Spinal cord (tissue), 10 donors: ENCODE measurements at places on chromosomes 12 and 14. TPM values are rescaled to one million over a fixed set of nuclear protein-coding genes. Genes with fewer than 3 reads are reported as not detected.

DNA sequence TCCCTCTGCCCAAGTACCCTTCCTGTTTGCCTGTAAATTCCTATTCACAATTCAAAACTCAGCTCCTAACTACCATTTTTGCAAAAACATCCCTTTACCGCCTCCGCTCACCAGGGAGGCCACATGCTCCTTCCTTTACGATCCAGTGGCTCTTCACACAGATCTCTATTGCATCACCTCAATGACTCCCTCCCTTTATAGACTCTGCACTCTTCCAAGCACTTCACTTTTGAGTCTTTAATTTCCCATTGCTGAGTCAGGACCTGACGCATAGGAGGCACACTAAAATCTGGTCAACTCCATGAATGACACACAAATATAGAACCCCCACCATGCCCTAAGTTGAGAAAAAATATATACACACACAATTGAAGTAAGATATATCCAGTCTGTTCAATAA lies 45.9 kb downstream of the PPP1R13B start:
- peaks cover 3% of the 10 kb centered on the region for H3K36me3 ChIP-seq
- no peak overlapping the region for H3K4me3 ChIP-seq
- H3K27ac ChIP-seq = no peak overlapping the region
- no peak for DNase-seq
- no peaks in the 10 kb centered on the region for H3K27me3 ChIP-seq

GRCh38 chr14:78997811-78998210 lies 827.6 kb downstream of the NRXN3 start:
- H3K27me3 ChIP-seq = no peaks in the 10 kb centered on the region
- no peaks in the 10 kb centered on the region for H3K36me3 ChIP-seq
- no peak overlapping the region for H3K4me3 ChIP-seq
- H3K27ac ChIP-seq = peak overlapping the region; percentile 33
- no peaks in the 10 kb centered on the region for H3K4me1 ChIP-seq

GRCh38 chr12:105843561-105843960 lies 295.2 kb downstream of the NUAK1 start:
- peaks cover 6% of the 10 kb centered on the region for H3K4me1 ChIP-seq
- no peak overlapping the region for H3K4me3 ChIP-seq
- no peak for DNase-seq

GRCh38 chr14:56322531-56322930 lies 204.3 kb downstream of the PELI2 start:
- no peak overlapping the region for H3K4me3 ChIP-seq
- H3K27me3 ChIP-seq = no peaks in the 10 kb centered on the region
- no peak overlapping the region for H3K27ac ChIP-seq
- no peaks in the 10 kb centered on the region for H3K4me1 ChIP-seq
- no peaks in the 10 kb centered on the region for H3K36me3 ChIP-seq
- no peak for DNase-seq

DNA sequence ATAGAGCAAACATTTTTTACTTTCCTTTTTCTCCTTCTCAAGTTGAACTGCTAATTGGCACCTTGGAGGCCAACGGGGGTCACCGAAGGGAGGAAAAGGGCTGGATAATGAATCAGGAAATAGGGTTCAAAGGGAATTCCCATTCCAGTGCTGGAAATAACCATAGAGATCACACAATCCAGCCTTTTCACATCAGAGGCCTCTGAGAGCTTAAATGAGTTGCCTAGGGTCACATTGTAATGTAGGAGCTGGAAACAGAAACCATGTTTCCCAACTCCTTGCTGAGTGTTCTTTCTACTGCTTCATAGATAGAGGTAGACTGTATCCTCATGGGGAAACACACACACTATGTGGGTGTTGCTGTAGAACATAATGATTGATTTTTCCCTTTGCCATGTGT lies 60.6 kb upstream of the DDHD1 start:
- H3K4me1 ChIP-seq = peaks cover 3% of the 10 kb centered on the region
- no peak for DNase-seq
- H3K27ac ChIP-seq = no peak overlapping the region
- no peaks in the 10 kb centered on the region for H3K27me3 ChIP-seq

DNA sequence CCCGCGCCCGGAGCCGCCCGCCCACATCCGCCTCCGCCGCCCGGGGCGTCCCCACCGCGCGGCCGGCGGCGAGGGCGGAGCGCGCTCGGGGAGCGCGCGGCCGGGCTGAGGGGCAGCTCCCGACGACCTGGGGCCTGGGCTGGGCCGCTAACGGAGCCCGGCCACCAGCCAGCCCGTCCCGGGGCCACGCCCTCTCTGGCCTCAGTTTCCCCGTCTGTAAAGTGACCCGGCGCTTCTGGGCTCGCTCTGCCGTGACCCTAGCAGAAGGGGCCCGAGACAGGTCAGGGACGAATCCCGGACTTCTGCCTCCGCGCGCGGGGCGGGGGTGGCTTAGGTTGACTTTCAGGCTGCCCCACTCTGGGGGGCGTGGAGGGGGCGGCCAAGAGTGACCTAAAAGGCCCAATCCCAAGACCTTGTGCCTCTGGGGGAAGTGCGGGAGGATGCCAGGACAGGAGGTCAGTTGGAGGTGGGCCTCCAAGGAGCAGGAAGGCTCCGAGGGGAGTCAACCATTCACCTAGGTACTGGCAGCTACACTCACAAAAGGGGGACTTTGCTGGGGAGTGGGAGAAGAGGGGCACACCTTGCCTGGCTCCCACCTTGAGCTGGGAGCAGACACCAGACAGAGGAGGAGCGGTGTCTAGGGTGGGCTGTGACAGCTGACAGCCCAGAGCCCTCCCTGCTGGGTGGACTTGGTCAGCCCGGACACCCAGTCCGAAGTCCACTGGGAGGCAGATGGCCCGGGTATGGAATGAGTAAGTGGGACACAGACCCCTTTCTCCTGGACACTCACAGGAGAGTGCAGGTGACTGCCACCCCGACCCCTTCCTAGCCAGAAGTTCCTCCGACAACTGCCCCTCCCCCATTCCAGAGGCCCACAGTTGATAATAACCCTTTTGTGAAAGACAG lies 486 bp upstream of the AKT1 start:
- H3K36me3 ChIP-seq = peaks cover 31% of the 10 kb centered on the region
- H3K4me1 ChIP-seq = peaks cover 52% of the 10 kb centered on the region
- peaks cover 6% of the 10 kb centered on the region for H3K27me3 ChIP-seq
- DNase-seq = no peak
- no peak overlapping the region for H3K27ac ChIP-seq

DNA sequence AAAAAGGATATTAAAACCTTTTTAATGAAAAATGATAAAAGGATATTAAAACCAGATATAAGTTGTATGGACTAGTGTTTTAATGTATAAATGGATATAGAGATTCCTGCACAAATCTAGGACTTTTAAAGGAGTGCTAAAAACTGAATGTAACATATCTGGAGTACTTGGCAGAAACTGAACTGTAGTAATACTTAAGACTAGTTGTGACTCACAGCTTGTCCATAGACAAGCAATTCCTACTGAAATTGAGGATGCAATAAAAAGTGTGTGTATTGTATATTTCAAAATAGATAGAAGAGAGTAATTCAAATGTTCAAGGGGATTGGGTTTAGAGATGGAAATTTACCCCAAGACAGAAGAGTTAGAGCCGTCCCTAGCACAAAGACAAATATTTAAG lies 59.6 kb downstream of the FBXO33 start:
- H3K4me1 ChIP-seq = no peaks in the 10 kb centered on the region
- no peak overlapping the region for H3K27ac ChIP-seq
- DNase-seq = no peak
- H3K36me3 ChIP-seq = peaks cover 3% of the 10 kb centered on the region
- H3K4me3 ChIP-seq = no peak overlapping the region
- H3K27me3 ChIP-seq = no peaks in the 10 kb centered on the region

- no peaks in the 10 kb centered on the region for H3K4me1 ChIP-seq
- H3K36me3 ChIP-seq = no peaks in the 10 kb centered on the region
- no peak for DNase-seq
- no peaks in the 10 kb centered on the region for H3K27me3 ChIP-seq
- no peak overlapping the region for H3K4me3 ChIP-seq
Observed at GRCh38 chr12:103705927-103706326, 118.9 kb downstream of the STAB2 start.

DNA sequence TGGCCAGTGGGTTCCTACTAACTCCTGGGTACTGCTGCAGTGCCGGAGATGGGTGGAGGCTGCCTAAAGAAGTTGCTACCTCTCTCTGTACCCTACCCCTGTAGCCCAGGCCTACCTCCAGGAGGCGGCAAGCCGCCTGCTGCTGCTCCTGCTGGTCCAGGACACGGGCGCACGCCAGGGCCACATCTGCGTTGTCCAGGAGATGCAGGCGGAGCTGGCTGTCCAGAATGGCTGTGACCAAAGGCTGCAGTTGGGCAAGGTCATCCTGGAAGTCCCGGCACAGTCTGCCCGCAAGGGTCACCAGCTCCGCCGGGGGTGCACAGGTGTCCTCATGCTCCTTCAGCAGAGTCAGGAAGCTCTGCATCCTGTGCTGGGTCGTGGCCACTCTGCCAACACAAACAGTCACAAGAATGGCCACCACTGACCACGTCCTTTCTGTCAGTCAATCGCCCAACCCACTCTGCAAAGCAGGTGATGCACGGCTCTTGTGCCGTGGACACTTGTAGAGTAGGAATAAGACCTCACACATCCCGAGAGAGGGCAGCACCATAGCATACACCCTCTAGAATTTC lies 1.6 kb downstream of the ANHX start:
- H3K27me3 ChIP-seq = no peaks in the 10 kb centered on the region
- no peak for DNase-seq
- no peak overlapping the region for H3K27ac ChIP-seq

GRCh38 chr14:50533806-50534205 lies 1.4 kb upstream of the MAP4K5 start:
- H3K27ac ChIP-seq = peak overlapping the region; percentile 92
- no peak for DNase-seq
- peak overlapping the region; percentile 6 for H3K4me3 ChIP-seq

GRCh38 chr12:120941412-120941811 lies 36.9 kb upstream of the HNF1A start:
- H3K36me3 ChIP-seq = no peaks in the 10 kb centered on the region
- H3K27me3 ChIP-seq = no peaks in the 10 kb centered on the region
- no peak overlapping the region for H3K4me3 ChIP-seq

GRCh38 chr14:74653386-74654138 lies 41.5 kb upstream of the LTBP2 start:
- DNase-seq = no peak
- no peak overlapping the region for H3K27ac ChIP-seq
- H3K4me3 ChIP-seq = no peak overlapping the region
- H3K27me3 ChIP-seq = no peaks in the 10 kb centered on the region

DNA sequence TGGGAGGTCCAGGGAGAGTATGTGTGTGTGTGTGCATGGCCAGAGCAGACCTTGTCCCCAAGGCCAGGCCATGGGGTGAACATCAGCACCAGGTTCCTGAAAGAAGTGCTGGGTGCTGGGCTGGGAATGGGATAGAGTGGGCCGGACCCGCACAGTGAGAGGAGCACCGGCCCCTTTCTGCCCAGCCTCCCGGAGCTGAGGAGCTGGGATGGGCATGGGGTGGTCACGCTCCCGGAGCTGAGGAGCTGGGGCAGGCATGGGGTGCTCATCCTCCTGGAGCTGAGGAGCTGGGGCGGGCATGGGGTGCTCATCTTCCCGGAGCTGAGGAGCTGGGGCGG lies 83.3 kb downstream of the B4GALNT3 start:
- peak overlapping the region; percentile 77 for H3K27ac ChIP-seq
- DNase-seq = no peak
- peaks cover 8% of the 10 kb centered on the region for H3K36me3 ChIP-seq
- peaks cover 48% of the 10 kb centered on the region for H3K4me1 ChIP-seq

Gene TSHR
- 6.5 TPM for total RNA-seq

Gene SDR9C7
- total RNA-seq = 0.20 TPM

Gene PRORP
- 43.5 TPM for total RNA-seq

Gene LYZ
- total RNA-seq = 9.1 TPM

Gene EMP1
- total RNA-seq = 59.5 TPM

Gene TECPR2
- total RNA-seq = 25.9 TPM
